ENCODE measurements at places on chromosomes 2 and 18. TPM values are rescaled to one million over a fixed set of nuclear protein-coding genes. Genes with fewer than 3 reads are reported as not detected.
A peak's percentile ranks its signal among the peaks of the same experiment; 100 is the strongest.

DNA sequence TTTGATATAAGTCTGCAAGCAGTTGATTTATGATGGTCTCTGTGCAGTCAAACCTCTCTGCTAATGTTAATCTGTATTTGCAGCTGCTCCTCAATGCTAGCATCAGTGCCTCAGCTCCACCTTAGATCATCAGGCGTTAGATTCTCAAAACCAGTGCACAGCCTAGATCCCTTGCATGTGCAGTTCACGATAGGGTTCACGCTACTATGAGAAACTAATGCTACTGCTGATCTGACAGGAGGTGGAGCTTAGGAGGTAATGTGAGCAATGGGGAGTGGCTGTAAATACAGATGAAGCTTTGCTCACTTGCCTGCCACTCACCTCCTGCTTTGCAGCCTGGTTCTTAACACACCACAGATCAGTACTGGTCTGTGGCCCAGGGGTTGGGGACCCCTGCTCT, 18.4 kb downstream of the RBKS start:
- H3K4me1 ChIP-seq: peaks cover 2% of the 10 kb centered on the region
- no peaks in the 10 kb centered on the region for H3K27me3 ChIP-seq
- H3K36me3 ChIP-seq: no peaks in the 10 kb centered on the region
- no peak overlapping the region for H3K4me3 ChIP-seq
- DNase-seq: no peak

- H3K27ac ChIP-seq: no peak overlapping the region
- no peak for DNase-seq
- H3K27me3 ChIP-seq: no peaks in the 10 kb centered on the region
Observed at GRCh38 chr2:222322236-222322635, 23.4 kb upstream of the PAX3 start.

- no peak for DNase-seq
- no peak overlapping the region for H3K4me3 ChIP-seq
- no peaks in the 10 kb centered on the region for H3K4me1 ChIP-seq
- H3K27me3 ChIP-seq: no peaks in the 10 kb centered on the region
- H3K27ac ChIP-seq: no peak overlapping the region
- no peaks in the 10 kb centered on the region for H3K36me3 ChIP-seq
Observed at GRCh38 chr2:35790292-35790691, 565.3 kb upstream of the CRIM1 start.

The MOCOS gene
- total RNA-seq: 1.7 TPM

DNA sequence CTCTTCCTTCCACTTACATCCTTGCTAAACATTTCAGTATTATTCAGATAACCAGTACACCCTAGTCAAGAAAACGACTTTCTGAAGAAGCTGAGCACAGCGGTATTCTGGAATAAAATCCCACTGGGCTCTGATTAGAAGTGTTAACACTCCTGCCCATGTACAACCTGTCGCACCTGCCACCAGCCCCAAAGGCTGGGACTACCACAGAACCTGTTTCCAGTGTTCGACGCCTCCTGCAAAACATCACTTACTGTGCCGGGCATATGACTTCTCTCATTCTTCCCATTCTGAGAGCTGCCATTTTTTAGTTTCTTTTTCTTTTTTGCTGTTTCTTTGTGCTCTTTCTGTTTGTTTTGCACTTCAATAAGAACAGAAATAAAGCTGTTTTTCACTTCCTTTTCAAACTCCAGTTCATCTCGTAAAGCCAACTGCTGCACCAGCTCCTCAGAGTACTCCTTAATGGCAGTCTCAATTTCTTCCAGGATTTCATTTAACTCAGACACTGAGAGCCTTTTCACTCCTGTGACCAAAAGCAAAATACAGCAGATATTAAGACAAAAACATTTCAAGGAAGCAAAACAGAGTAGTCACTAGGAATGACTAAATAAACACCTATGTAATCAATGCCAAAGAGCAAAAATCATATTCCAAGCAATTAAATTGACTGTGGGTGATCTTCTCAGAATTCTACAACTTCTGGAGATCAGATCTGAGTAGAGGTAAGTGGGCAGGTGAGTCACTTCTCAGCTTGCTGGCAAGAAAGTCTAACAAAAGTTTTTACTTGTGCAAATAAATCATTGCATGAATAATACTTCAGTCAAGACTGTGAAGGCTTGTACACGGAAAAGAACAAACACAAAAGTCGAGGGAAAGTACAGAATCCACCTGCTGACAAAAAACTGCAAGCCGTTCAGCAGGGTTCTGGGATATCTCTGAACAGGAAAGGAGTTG, 19.3 kb downstream of the FEZ2 start:
- H3K4me1 ChIP-seq: peaks cover 13% of the 10 kb centered on the region
- H3K4me3 ChIP-seq: no peak overlapping the region
- no peak for DNase-seq
- H3K27ac ChIP-seq: no peak overlapping the region
- H3K36me3 ChIP-seq: peaks cover 46% of the 10 kb centered on the region
- no peaks in the 10 kb centered on the region for H3K27me3 ChIP-seq

- H3K27ac ChIP-seq: peak overlapping the region; percentile 97
- peak overlapping the region; percentile 96 for H3K4me3 ChIP-seq
- no peaks in the 10 kb centered on the region for H3K36me3 ChIP-seq
- DNase-seq: no peak
Observed at GRCh38 chr2:64525317-64525613, 1.1 kb downstream of the AFTPH start.

The SCYGR8 gene
- not detected for total RNA-seq

GRCh38 chr2:237627441-237628246, at the start of gene LRRFIP1:
Gene LRRFIP1, plus strand, starts transcription at chr2:237627587. Its CDS starts 58 bp downstream, at chr2:237627645.
- H3K4me1 ChIP-seq: peaks cover 65% of the 10 kb centered on the region
- H3K27ac ChIP-seq: peak within 1 kb of the TSS; percentile 91
- H3K27me3 ChIP-seq: no peaks in the 10 kb centered on the region
- DNase-seq: no peak

GRCh38 chr2:138060301-138060635, 96.0 kb downstream of the HNMT start:
- H3K4me1 ChIP-seq: no peaks in the 10 kb centered on the region
- H3K36me3 ChIP-seq: no peaks in the 10 kb centered on the region
- no peak overlapping the region for H3K4me3 ChIP-seq

The SMPD4 gene
- 46.3 TPM for total RNA-seq

DNA sequence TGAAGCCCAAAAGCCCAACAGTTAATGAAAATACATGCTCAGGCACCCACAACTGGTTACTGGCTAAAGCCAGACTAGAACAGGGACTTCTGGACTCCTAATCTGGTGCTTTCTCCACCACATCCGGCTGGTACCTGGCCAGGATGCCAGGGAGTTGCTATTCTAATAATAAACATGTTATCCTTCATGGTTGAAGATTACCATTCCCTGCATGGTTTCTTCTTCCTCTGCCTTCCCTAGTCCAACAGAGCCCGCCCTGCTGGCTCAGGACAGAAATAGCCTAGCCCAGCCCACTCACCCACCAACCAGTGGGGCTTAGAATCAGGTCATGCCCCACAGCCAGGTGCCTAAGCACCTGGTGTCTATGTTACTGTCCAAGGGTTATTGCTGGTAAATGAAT, 184.2 kb downstream of the TMEM247 start:
- peak overlapping the region; percentile 73 for H3K27ac ChIP-seq
- H3K27me3 ChIP-seq: no peaks in the 10 kb centered on the region
- no peaks in the 10 kb centered on the region for H3K36me3 ChIP-seq
- no peak overlapping the region for H3K4me3 ChIP-seq
- H3K4me1 ChIP-seq: peaks cover 14% of the 10 kb centered on the region
- peak; percentile 75 for DNase-seq

DNA sequence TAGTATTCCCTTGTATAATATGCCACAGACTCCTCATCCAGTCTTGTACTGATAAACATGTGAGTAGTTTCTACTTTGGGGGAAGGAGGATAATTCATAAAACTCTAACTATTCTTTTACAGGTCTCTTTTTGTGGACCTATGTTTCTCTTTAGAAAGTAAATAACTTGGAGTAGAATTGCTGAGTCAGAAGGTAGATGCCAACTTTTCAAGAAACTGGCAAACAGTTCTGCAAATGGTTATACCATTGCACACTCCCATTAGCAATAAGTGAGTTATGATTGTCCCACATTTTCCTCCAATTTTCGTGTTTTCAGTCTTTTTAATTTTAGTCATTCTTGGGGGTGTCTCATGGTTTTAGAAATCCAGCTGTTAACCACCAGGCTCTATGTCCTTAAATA, 477.2 kb upstream of the LRRTM4 start:
- H3K4me1 ChIP-seq: no peaks in the 10 kb centered on the region
- H3K27me3 ChIP-seq: no peaks in the 10 kb centered on the region
- H3K4me3 ChIP-seq: no peak overlapping the region

DNA sequence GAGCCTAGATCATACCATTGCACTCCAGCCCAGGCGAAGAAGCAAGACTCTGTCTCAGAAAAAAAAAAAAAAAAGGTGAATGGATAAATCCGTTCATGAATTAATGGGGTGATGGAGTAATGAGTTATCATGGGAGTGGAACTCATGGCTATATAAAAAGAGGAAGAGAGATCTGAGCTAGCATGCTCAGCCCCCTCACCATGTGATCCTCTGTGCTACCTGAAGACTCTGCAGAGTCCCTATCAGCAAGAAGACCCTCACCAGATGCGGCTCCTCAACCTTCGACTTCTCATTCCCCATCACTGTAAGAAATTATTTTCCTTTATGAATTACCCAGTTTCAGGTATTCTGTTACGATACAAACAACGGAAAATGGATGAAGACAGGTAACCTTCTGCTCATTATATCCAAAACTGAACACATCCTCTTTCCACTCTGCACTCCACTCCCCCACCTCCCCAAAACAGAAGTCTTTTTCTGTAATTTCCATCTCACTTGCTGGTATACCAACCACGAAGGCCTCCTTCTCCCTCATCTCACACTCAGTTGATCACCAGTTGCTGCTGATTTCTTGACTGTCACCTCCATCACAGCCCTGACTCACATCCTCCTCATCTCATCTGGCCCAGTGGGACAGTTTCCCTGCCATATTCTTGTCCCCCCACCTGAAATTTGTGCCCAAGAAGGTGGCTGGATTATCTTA, 8.8 kb downstream of the RETREG2 start:
- H3K27ac ChIP-seq: no peak overlapping the region
- H3K27me3 ChIP-seq: no peaks in the 10 kb centered on the region
- H3K4me3 ChIP-seq: no peak overlapping the region

- H3K36me3 ChIP-seq: no peaks in the 10 kb centered on the region
- no peaks in the 10 kb centered on the region for H3K4me1 ChIP-seq
- DNase-seq: no peak
- no peak overlapping the region for H3K27ac ChIP-seq
- H3K4me3 ChIP-seq: no peak overlapping the region
Observed at GRCh38 chr2:242002944-242003343, 133.4 kb downstream of the RTP5 start.
